Ovary (tissue), 10 donors: ENCODE measurements at places on chromosomes 7 and 10. TPM values are rescaled to one million over a fixed set of nuclear protein-coding genes. Genes with fewer than 3 reads are reported as not detected.

DNA sequence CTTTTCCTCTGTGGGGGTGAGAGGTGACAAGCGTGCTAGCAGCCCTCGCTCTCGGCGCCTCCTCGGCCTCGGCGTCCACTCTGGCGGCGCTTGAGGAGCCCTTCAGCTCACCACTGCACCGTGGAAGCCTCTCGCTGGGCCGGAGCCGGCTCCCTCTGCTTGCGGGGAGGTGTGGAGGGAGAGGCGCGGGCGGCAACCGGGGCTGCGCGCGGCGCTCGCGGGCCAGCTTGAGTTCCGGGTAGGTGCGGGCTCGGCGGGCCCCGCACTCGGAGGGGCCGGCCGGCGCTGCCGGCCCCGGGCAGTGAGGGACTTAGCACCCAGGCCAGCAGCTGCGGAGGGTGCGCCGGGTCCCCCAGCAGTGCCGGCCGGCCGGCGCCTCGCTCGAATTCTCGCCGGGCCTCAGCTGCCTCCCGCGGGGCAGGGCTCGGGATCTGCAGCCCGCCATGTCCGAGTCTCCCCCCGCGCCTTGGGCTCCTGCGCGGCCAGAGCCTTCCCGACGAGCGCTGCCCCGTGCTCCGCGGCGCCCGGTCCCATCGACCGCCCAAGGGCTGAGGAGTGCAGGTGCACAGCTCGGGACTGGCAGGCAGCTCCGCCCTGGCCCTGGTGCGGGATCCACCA is 352.8 kb upstream of the PODXL start:
- DNase-seq: no peak

- DNase-seq: no peak
These were observed at the start of gene HMX2 for GRCh38 chr10:123147635-123148413. HMX2 (plus strand) TSS chr10:123148136; CDS start chr10:123148379, 243 bp downstream.

GRCh38 chr10:26000971-26001370 is 66.9 kb downstream of the MYO3A start:
- no peak for DNase-seq

DNA sequence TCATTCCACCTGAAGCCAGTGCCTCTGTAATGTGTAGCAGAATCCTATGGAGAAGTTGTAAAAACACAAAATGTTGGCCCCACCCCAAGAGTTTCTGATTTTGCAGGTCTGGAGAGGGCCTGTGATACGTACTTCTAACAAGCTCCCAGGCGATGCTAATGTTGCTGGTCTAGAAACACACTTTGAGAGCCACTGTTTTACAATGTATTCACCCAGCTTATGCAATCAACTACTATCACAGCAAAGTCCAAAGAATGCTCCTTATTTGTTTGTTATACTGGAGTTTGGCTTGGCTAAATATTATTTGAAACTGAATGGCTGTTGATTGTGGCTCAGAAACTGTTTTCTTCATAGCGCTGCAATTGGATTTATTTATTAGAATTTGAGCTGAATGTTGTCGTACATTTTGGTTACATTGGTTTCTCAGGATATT is 44.3 kb downstream of the DNAJB9 start:
- DNase-seq: no peak

DNA sequence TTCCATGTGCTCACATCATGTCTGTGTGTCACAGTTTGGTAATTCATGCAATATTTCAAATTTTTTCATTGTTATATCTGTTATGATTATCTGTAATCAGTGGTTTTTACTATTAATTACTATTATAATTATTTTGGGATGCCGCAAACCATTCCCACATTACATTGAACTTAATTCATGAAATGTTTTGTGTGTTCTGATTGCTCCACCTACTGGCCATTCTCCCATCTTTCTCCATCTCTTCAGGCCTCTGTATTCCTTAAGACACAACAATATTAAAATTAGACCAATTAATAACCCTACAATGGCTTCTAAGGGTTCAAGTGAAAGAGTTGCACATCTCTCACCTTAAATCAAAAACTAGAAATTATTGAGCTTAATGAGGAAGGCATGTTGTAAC is 398.5 kb downstream of the PCDH15 start:
- no peak for DNase-seq

DNA sequence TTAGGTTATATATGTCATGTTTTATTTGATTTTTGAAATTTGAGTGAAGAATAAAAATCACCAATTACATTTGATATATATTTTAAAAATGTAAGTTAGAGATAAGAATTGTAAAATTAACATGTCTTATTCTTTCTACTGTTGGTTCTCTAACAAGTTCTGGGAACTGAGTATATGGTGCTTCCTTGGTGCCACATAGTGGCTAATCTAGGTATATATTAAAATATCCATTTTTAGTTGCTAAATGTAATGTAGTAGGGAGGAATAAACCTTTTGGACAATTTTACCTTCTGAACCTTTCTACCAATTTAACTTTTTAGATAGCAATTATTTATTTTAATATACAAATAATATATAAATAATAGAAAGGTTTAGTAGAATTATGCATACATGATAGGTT is 17.5 kb downstream of the CFAP69 start:
- no peak for DNase-seq

DNA sequence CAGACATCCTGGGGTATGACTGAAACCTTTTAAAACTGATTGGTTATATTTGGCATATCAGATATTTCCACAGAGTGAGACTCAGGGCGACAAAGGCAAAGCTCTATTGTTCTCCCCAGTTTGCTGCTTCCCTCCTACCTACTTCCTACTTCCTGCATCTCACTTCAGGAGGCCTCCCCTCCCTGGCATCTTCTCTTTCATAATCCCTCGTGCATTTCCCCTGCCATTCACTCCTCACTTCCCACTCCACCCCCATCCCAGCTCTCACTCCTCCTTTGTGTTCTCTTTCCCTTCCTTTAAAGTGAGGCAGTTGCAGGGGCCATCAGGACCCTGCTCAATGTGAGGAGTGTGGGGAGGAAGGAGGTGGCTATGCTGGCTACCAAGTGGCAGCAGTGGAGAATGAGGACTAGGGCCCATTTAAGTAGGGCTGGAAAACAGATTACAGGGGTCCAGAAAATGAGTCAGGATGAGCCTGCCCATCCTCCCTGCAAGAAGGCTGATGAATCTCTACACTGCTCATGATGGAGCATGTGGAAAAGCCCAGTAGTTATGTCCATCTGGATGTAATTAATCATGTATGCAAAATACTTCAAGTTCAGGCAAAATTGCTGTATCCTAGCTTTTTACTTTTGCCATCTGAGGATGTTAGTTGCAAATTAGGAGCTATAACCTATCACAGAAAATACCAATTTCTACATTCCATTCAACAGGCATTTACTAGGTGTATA is 311.8 kb upstream of the IMMP2L start:
- no peak for DNase-seq

- no peak for DNase-seq
These were observed 113.6 kb downstream of the PRLHR start for GRCh38 chr10:118481871-118482270.

DNA sequence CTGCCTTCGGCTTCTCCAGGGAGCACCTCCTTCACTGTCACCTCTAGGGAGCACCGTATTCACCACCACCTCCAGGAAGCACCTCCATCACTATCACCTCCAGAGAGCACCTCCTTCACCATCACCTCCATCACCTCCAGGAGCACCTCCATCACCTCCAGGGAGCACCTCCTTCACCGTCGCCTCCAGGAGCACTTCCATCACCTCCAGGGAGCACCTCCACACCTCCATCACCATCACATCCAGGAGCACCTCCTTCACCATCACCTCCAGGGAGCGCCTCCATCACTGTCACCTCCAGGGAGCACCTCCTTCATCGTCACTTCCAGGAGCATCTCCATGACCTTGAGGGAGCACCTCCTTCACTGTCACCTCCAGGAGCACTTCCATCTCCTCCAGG is 102.3 kb downstream of the DNAJB6 start:
- no peak for DNase-seq

DNA sequence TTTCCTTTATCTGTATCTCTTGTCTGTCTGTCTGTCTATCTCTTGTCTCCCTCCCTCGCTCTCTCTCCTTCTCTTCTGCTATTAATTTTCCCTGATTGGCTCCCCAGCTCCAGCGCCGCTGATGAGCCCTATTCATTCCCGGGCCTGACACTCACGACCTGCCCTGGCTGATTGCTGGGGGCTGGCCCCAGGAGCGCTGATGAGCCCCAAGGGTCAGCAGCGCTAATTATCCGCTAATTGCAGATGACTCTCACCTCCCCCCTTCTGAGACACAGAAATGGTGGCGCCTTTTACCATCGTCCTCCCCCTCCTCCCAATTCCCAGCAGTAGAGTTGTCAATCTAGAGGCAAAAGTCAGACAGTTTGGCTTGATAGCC is 1.3 kb upstream of the GBX1 start:
- DNase-seq: no peak

DNA sequence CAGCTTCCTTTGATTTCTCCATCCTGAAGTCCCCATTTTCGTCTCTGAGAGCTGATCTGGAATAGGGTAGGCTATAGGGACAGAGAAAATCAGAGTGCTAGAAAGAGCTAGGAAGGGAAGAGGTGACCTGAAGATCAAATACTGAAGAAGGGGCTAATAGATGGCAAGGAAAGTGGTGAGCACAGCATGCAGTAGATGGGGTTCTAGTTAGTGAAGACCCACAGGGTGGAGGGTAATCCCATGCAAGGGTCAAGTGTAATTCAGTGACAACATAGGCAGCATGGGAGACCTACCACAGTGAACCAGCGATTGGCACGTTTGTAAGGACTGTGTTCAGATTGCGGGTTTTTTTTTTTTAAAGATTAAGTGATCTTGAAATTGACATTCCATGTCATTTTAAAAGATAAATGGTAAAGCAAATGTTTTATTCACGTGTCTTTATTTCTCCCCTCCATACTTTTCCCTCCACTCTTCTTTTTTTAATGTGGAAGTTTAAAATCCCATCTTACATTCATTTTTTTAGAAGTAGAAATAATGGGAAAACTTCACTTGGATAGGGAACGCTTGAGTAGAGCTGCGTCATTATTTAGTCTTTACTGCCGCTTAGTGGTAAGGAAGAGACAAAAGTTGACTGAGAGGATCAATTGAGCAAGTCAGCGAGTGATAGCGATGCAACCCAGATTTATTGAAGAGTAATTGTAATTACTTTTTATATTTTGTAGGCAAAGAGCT is 21.0 kb upstream of the ABI1 start:
- no peak for DNase-seq

GRCh38 chr7:33554576-33554975 is 350.8 kb upstream of the BMPER start:
- no peak for DNase-seq

DNA sequence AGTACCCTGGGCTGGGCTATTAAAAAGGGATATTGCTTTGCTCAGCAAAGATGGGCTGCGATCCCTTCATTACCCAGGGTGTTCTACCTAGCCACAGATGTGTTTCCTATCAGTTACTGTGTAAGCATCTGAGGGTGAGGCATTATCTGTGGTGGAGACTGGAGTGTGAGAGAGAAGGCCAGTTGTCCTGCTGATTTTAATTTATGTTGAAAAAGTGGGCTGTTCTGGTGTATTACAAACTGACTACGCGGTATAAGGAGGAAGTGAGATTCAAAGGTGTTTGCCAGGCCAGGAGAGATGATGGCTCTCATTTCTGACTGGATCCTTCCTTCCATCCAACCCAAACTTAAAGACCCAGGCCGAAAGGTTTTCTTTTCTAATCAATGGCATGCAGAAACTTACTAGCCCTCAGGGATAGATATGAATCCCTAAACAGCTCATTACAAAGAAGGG is 7.6 kb downstream of the TCF7L2 start:
- no peak for DNase-seq

- DNase-seq: no peak
These were observed 36.9 kb upstream of the SH2D4B start for GRCh38 chr10:80500572-80501380.

- DNase-seq: no peak
These were observed 33.4 kb downstream of the FAM241B start for GRCh38 chr10:69663369-69663947.

Gene STOX1
- total RNA-seq: 11.5 TPM

Gene PARD3
- total RNA-seq: 73.2 TPM

Gene ADCYAP1R1
- 8.8 TPM for total RNA-seq

Gene MALRD1
- total RNA-seq: 1.9 TPM

Gene NPSR1
- not detected for total RNA-seq

Gene GPC2
- total RNA-seq: 2.0 TPM

Gene PFKP
- total RNA-seq: 23.1 TPM

Gene ADRB1
- 0.24 TPM for total RNA-seq
